ENCODE measurements at places on chromosomes 11 and 22. TPM values are rescaled to one million over a fixed set of nuclear protein-coding genes. Genes with fewer than 3 reads are reported as not detected.

DNA sequence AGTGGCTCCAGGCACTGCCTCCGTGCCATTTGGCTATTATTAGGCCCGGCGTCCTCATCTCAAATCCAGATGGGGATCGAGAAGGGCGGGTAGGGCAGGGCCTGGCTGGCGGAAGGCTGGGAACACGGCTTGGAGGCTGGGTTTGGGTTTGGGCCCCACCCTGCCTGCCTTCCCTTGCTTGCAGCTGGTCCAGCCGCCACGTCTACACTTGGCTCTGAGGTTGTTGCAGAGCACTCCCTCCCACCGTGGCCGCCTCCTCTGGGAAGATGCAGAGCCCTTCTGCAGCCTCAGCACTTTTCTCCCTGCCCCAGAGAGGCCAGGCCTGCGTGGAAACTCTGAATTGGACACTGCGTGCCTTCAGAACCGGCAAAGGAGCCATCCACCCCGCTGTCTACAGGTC lies 5.2 kb upstream of the SMTN start:
- DNase-seq = no peak

Gene NLRP10
- not detected for polyA plus RNA-seq

DNA sequence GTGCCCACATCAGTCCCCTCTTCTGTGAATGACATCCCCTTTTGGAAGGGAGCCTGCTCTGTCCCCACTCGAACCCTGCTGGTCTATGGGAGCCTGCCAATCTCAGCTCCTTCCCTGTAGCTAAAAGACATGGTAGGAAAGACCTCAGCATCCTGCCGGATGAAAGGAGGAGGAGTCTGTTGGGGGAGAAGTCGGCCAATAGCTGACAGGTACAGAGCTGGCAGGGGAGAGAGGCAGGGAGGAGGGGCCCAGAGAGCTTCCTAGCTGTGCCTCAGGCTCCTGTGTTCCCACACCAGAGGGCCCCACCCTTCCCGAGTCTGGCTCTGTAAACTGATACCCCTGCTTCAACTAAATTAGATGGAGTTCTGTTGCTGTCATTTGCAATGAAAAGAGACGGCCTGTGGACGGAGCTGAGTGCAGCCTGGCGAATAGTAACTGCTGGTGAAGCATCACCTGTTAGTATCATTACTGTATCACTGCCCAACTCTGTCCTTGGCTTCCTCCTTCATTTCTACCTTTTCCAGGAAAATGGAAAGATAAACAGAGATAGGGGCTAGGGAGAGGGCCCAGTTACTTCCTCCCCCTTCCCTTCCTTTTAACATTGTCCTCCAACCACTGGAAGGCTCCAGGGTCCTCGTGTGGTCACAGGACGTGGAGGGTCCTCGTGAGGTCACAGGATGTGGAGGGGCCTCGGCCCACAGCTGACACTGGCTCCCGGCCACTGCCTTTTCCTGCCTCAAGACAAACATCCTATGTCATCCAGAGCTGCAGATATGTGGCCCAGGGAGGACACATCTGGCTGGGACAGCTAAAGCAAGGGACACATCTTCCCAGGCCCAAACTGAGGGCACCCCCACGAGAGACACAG lies 15.1 kb downstream of the FXYD6 start:
- DNase-seq = no peak

DNA sequence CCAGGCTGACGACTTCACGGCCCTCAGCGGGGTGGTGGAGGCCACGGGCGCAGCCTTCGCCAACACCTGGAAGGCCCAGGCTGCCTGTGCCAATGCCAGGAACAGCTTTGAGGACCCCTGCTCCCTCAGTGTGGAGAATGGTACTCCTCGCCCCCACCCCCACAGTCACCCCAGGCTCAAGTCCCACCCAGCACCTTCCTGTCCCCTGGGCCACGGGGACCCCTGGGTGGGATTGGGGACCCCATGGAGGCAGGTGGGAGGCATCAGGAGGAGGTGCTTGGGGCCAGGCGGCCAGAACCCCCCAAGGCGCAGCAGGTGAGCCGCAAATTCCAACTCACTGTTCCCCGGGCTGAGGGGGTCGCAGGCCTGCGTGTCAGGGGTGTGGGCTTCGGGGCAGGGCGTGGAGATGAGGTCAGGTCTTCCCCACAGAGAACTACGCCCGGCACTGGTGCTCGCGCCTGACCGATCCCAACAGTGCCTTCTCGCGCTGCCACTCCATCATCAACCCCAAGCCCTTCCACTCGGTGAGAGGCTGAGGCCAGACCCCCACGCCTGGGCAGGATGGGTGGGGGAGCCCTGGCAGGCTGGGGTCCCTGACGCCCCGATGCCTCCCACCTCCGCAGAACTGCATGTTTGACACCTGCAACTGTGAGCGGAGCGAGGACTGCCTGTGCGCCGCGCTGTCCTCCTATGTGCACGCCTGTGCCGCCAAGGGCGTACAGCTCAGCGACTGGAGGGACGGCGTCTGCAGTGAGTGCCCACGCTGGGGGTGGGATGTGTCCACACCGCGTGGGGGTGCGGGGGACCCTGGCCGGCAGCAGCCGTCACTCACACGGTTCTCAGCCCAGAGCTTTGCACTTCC lies 9.4 kb downstream of the MUC5B start:
- no peak for DNase-seq

DNA sequence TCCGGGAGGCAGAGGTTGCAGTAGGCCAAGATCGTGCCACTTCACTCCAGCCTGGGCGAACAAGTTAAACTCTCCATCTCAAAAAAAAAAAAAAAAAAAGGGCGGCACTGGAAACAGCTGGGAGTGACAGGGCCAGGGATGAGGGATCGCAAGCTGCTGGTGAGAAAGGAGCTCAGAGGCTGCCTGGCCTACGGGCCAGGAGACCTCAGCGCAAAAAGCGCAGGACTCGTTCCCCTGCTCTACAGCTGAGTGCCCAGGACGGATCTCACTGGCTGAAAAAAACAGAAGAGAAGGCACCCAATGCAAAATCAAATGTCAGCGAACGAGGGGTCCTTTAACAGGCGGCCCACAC lies 650 bp upstream of the NUP50 start:
- DNase-seq = peak; percentile 24

DNA sequence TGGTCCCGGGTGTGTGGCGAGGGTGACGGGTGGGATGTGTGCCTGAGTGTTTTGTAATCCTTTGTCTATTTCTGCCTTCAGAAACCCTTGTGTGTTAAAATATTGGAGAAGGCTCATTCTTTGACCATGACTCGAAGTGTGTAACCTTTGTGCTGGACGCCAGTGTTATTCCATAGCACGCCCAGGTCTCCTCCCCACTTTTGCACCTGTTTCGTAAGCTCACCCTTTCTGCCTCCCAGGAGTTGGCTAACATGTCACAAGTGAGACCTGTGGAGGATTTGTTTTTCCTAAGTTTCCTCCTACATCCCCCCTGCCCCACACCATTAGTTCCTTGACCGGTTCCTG lies 382 bp downstream of the C11orf54 start:
- DNase-seq = peak; percentile 50

Measured in renal pelvis (tissue), 12 donors.